Mesendoderm (in vitro differentiated cells): ENCODE measurements at places on chromosomes 3 and 15.

- DNase-seq, result no peak
Observed at GRCh38 chr15:52113235-52113634, 660 bp upstream of the BCL2L10 start.

- peak; percentile 14 for DNase-seq
Observed at GRCh38 chr3:109071350-109072142, 46.4 kb downstream of the MORC1 start.

DNA sequence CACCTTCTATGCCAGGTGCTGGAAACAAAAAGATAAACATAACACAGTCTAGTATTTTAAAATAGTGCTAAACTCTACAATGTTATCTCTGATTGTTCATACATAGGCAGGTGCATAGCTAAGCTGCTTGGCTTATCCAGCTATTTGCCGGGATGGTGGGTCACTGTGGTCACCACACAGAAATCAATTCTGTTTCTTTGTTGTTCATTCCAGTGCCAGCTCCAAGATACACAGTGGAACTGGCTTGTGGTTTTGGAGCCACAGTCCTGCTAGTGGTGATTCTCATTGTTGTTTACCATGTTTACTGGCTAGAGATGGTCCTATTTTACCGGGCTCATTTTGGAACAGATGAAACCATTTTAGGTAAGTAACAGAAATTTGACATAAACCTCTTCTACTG, 130.2 kb downstream of the IL1RAP start:
- no peak for DNase-seq

DNA sequence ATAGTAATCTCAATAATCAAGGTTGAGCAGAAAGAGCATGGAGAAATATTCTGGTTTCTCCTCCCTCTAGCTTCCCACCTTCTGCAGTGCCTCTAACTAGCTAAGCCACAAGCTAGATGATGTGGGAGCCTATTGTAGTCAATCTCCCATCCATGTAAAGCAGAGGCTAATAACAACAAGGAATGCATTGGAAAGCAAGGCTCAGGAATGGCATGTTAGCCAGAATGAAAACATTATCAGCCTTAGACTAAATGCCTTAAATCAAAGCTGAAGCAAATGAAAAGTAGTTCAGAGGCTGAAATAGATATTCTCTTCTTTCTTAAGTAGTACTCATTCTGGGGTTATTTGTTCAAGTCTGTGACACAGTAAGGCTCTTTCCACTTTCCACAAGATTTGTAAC, 350.3 kb upstream of the DPPA4 start:
- DNase-seq, result peak; percentile 3

GRCh38 chr15:82118040-82118439, 72.2 kb upstream of the MEX3B start:
- DNase-seq, result no peak

DNA sequence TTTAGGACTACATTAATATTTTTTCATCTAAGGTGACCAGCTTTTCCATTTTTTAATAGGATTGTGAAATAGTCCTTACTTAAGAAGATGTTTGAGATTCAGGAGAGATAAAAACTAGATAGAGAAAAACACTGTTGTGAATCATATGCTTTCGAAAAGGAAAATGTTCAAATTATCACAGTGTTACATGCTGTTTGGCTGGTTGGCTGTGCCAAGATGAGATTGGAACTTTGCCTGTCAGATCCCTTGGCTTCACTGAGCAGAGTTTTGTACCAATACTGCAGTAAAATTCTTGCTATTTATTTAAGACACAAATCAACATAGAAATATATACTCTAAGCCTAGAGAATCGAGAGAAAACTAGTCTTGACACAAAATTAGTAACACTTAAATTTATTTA, 117.2 kb downstream of the OXSM start:
- DNase-seq, result no peak

DNA sequence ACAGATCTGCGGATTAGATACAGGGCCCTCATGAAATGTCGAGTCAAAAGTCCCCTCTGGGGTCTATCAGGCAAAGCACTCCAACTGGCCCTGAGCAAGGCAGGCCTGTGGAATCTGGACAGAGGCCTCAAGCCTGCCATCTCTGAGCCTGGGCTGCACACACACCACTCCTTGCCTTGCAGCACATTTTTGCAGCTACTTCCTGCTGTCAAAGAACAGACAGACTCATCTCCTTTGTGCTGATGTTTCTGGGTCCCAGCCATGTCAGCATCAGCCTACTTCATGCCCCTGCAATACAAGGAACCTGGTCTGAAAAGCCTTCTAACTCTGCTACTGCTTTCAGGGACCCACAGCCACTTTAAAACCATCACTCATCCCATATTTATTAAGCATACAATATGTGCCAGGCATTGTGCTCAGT, 60.6 kb upstream of the IL12A start:
- no peak for DNase-seq

DNA sequence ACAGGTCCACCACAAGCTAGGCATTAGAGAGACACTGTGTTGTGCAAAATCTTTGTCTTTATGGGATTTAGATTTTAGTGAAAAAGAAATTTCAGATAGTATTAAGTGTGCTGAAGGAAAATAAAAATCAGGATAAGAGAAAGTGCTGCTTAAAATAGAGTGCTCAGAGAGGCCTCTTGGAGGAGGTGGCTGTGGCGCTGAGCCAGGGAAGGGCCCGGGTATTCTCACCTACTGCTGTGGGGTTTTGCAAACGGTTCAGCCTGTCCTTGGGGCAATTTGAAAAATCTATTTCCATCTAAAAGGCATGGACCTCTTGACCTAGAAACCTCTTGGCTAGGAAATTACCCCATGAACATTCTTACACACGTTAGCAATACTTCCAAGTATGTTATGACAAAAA, 267.7 kb downstream of the TJP1 start:
- DNase-seq, result no peak

GRCh38 chr3:101994386-101994785, 145.1 kb downstream of the NFKBIZ start:
- no peak for DNase-seq

DNA sequence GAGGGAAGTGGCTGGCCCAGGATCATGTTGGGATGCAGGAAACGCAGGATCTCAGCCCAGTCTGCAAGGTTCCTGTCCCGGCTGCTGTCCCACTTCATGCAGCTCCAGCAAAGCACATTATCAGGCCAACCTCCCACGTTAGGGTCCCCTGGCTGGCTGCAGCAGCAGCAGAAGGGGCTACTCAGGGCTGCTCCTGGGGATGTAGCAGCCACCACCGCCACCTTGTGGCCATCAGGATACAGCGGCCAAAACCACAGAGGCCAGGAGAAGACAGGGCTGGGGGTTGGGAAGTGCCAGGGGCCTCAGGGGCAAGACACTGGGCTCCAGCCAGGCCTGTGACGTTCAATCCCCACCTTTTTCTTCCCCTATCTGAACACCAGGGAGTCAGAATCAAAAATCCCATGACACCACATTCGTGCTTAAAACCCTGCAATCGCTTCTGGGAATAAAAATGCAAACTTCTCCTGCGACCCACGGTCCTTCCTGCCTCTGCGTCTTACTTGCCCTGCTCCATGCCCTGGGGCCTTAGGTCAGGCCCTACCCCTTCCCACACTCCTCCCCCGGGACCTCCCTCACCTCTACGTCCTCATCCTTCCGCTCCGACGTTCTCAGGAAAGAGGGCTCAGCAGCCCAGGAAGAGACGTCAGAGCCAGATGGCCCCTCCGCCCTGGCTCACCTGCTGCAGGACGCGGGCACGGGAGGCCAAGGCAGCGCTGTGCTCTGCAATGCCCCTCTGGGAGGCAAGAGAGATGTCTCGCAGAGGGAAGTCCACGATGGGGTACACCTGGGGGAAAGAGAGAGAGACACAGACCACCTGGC, 21.5 kb downstream of the SSUH2 start:
- DNase-seq, result peak; percentile 90

- DNase-seq, result no peak
Observed at GRCh38 chr15:101698314-101698713, 26.0 kb downstream of the TARS3 start.

GRCh38 chr3:61574854-61575253, 13.5 kb downstream of the PTPRG start:
- peak; percentile 68 for DNase-seq

- no peak for DNase-seq
Observed at GRCh38 chr15:78414621-78415250, 23.3 kb upstream of the IREB2 start.

DNA sequence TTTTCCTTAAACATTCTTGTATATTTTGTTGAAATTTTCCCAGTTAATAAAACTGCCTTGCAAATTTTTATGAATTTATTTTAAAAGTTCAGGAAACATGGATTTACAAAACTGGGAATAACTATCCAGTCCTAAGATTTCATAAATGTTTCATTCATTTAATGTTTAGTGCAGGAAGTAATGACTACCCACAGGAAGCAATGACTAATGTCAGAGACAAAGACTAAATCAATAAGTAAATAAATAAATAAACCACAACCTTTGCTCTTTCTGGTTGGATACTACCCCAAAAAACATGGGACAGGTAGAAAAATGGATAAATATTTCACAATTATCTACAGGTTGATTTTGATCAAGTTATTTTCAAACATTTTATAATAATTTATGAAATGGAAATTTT, 48.8 kb upstream of the TMCO5A start:
- no peak for DNase-seq

GRCh38 chr15:76575679-76576078, 239.1 kb downstream of the ISL2 start:
- DNase-seq, result no peak

GRCh38 chr15:101045835-101046691, 126.9 kb downstream of the LRRK1 start:
- no peak for DNase-seq

DNA sequence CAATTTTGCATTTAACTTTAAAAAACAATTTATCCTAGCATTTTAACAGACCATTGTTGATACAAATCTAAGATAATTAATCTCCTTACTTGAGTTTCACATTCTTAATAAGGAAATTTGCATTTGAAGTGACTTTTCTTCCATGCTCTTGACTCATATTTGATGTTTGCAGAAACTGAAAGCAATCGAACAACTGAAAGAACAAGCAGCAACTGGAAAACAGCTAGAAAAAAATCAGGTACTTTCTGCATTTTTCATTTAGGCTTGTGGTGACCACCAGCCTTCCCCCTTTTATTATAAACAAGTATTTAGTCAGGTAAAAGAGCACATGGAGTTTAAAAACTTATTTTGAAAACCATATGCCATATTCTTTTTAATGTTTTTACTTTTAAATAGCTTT, 20.1 kb upstream of the SELENOT start:
- DNase-seq, result no peak

DNA sequence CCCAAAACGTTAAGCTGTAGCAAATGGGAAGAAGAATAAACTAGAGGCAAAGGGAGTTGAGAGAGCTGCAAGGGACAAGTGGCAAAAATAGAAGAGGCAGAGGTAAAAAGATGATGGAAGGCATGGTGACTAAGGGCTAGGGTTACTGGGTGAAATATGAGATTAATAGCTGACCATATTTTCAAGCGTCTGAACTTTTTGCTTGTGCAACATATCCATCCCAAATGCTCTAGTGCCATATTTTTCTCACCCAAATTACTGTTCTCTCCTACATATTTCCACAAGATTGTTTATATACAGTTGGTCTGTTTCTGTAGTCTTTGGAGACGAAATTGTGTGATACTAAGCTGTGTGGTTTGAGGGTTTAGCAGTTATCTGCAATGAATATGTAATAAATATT, 145.5 kb downstream of the GMNC start:
- no peak for DNase-seq

GRCh38 chr3:71546821-71547220, 36.7 kb downstream of the FOXP1 start:
- no peak for DNase-seq

DNA sequence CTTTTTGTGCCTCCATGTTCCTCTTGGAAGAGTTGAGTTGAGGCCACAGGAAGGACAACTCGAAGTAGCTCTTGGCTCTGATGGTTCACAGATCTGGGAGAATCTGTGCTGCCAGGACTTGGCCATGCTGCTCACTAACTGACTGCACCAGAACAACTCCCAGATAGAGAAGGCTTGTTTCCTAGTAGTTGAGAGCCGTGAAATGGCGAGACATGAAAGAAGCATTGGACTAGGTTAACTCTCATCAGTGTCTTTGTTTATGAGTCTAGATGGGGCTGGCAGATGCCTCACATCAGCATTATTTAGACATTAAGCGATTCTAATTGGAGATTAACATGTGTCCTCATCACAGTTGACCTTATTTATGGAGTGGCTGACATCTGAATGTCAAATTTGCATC, 92.9 kb upstream of the AGBL1 start:
- no peak for DNase-seq

DNA sequence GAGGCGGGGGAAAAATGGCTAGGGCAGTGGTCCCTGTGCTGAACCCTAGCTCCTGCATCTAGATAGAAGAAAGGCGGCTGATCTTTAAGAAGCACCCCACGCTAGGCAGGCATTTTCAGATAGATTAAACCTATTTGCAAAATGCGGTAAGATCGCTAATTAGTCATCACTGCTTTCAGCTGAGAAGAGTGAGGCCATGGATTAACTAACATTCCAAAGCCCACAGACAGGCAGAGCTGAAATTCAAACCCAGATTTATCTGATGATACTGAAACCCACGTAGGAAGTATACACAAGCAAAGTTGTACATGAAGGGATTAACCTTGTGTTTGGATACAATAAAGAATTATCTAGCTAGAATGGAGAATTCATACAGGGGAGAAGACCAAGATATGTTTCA, 4.8 kb downstream of the ADPGK start:
- no peak for DNase-seq

DNA sequence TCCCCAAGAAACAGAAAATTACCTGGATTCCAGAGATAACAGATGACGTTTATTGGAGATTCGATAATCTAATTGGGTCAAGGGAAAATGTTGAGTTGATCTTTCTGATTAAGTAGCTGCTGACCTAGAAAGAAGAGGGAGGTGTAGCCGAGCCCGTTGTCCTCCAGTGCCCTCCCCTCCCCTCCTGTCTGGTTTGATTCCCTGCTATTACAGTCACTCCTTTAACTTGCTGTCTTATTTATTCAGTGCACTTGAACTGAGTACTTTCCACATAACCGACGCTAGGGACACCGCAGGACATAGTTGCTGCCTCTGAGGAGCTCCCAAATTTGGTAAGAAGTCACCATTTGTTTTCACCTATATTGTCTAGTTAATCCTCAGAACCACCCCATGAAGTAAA, 103.7 kb downstream of the AQP9 start:
- DNase-seq, result peak; percentile 50

- DNase-seq, result no peak
Observed at GRCh38 chr3:112384769-112385168, 51.8 kb downstream of the CD200 start.

- no peak for DNase-seq
Observed at GRCh38 chr3:72158639-72159326, 373.8 kb upstream of the PROK2 start.

- no peak for DNase-seq
Observed at GRCh38 chr3:186223476-186223875, 114.6 kb upstream of the ETV5 start.

- DNase-seq, result peak; percentile 98
Observed at GRCh38 chr15:66700802-66701421, 1.1 kb upstream of the SMAD6 start.

DNA sequence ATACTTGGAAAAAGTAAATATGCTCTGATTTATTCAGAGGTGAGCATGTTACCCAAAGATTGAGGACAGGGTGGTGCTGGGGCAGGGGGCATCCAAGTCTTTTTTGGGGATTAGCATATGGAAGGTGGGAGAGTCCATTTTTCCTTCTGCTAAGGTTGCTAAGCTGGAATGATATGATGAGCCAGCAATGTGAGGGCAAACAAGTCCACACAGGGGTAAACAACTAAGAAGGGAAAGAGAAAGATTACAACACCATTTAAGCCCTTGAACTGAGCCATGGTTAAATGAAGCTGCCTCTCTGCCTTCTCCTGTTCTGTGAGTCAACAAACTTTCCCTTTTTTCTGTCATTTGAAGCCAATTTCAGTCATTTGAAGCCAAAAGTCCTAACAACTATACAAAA, 89.0 kb downstream of the RPL22L1 start:
- no peak for DNase-seq

GRCh38 chr15:33083232-33084081, 111.1 kb downstream of the FMN1 start:
- DNase-seq, result peak; percentile 88
